ENCODE measurements at places on chromosomes 6 and 20.

DNA sequence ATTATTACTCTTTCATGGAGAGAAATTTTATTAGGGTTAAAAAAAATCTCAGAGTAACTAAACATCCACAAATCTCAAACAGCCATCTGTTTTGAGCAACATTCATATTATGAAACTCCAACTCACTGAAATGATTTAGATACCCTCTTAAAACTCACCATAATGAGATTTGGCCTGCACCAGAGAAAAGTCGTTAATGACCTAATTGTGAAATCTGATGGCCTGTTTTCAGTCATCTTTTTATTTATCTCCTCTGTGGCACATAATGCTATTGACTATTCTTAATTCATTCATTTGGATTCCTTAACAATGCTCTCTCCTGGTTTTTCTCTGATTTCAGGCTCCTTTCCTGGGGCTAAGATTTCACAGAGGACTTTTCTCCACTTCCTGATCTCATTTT lies 192.7 kb downstream of the RNF144B start:
- DNase-seq: no peak

DNA sequence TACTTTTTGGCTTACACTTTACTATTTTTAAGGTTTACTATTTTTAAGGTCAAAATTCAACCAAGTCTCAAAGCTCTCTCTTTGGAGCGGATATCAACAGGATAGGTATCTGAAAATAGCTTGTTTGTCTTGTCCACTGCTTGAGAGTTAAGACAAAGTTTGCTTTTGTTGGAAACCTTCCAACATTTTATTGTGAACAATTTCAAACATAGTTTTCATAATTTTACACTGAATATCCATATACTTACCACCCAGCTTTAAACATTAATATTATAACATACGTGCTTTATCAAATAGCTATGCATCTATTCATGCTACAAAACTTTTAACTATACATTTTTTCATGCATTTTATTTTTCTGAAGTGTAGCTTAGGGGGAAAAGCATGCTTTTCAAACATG lies 109.9 kb downstream of the FYN start:
- no peak for DNase-seq

- DNase-seq: no peak
These were observed 38.9 kb upstream of the PRIM2 start for GRCh38 chr6:57278570-57278969.

DNA sequence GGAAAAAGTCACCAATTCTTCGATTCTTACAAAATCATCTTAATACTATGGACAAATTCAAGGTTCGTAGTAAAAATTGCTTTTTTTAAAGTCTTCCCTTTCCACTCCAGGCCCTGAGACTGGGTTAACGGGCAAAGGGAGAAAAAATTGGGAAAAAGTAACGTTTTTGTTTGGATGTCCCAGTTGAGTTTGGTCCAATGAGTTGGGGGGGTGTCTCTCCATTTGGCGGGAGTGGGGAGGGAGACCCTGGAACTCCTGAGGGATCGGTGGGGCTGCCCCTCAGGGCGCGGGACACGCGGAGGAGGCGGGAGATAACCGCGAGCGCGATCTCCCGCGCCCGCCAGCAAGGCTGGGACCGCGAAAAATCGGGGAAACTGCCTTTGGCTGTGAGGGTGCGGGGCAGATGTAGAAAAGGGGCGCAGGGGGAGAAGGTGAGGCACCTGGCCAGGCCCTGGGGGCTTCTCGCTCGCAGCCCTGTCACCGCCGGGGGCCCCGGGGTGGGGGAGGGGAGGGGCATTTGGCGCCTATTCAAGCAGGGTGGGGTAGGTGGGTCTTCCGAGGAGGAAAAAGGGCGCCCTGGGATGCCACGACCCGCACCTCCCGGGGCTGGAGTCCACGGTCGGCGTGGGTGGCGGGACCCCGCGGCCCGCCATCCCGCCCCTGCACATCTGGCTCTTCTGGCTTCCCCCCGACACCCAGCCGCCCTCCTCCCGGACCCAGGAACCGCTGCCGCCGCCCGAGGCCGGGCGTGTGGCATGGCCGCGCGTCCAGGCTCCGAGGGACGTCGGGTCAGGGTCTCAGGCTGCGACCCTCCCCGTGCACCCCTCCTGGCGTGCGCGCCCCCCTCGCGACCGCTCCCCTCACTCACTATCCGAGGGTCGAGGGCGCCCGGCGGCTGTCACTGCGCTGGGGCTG lies 595 bp downstream of the FBXO5 start:
- DNase-seq: no peak

- DNase-seq: no peak
These were observed 498.3 kb upstream of the SULF2 start for GRCh38 chr20:48283470-48284110.

DNA sequence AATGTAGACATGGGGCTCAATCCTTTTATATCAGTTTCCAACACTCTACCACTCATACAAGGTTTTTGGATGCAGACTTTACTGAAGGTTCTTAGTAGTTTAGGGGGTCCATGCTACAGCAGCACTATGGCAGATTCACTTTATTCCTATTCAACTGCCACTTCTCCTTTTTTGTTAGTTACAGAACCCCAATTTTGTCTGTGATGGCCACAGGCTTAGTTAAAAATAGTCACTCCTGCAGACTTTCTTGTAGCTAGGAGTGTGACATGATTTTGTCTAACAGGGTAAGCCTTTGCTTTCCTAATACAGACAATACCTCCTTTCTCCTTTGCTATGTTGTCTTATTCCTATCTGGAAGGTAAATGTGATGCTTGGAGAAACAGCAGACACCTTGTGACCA lies 90.0 kb upstream of the SLC24A3 start:
- no peak for DNase-seq

DNA sequence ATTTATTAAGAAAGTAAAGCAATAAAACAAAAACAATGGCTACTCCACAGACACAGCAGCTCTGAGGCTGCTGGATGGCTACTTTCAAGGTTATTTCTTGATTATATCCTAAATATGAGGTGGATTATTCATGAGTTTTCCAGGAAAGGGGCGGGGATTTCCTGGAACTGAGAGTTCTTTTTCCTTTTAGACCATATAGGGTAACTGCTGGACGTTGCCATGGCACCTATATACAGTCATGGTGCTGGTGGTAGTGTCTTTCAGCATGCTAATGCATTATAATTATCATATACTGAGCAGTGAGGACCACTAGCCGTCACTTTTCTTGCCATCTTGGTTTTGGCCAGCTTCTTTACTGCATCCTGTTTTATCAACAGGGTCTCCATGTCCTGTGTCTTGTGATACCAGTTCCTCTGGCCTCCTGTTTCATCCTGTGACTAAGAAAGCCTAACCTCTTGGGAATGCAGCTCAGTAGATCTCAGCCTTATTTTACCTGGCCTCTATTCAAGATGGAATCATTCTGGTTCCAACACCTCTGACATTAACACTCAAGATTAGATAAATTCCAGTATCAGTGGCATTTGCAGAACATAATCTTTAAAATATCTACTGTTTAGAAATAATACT lies 32.3 kb upstream of the TRDN start:
- no peak for DNase-seq

DNA sequence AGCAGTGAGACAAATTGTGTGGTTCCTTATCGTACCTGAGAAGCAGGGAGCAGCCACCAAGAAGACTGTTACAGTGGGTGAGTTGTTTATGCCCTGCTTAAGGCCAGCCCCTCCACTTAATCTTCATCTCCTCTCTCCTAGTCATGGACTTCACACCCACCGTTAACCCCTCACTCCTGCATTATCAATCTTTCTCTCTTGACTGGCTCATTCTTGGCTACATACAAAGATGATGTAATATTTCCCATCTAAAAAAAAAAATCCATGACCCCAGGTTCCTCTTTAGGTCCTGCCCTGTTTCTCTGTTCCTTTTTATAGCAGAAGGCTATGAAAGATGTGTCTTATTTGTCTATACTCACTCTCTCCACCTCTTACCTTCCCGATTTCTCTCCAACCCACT lies 72.4 kb downstream of the SHLD1 start:
- DNase-seq: no peak

GRCh38 chr6:134381959-134382358 lies 64.0 kb upstream of the SGK1 start:
- no peak for DNase-seq

DNA sequence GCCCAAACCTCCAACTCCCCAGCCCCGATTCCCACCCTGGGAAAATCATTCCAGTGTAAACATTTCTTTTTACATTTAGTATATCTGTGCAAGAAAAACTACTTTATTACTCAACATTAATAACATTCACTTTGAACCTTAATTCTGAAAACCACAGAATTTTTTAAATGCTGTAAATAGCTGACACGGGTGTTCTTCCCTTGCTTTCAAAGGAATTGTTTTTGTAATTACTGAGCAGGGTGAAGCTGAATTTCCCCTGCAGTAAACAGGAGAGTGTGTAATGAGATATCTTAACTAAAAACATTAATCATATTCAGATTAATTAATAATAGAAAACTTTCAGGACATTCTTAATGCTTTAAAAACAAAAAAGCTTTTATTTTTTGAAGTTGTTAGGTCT lies 99.3 kb upstream of the CITED2 start:
- no peak for DNase-seq

DNA sequence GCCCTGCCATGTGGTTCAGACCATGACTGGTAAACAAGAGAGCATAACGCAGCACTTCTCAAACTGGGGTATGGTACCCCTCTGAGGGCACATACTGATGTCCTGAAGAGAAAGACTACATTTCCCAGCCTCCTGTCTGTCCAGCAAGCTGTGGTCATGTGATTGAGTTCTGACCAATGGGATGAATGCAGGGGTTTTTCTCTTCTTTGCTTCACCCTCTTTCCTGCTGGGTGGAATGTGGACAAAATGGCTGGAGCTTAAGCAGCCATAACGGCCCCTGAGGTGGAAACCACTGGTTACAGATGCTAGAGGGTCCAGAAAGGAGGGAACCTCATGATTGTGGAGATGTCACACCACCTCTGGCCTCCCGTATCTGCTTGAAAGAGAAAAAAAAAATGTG lies 19.4 kb upstream of the KCNB1 start:
- DNase-seq: no peak

Measured in stimulated activated CD8-positive, alpha-beta memory T cell treated with anti-CD3 and anti-CD28 coated beads, Interleukin-4, amount 100 ng/mL, for 1 hour (primary cell).